ENCODE measurements at places on chromosomes 4 and X.

DNA sequence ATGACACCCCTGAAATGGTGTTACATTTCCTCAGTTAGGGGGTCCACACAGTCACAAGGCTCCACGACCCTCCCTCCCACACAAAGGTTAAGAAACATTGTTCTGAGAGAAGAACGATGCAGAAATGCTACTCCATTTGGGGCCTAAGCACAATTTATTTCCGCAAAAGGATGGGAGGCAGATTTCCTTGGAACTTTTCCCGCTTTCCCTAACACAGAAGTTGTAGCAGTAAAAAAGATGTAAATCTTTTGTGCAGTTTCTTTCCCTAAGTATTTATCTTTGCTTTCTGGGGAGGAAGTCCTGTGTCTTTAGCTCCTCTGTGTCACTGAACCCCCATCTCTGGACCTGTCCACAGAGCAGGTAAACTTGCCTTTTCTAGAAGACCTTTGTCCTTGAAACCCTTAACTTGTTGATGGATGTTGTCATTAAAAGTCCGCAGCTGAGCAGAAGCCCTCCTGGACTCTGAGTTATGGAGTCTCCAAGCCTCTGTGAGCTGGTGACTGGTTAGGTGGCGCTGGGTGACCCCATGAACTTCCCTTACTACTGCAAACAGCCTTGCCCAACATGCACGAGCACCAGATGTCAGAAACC lies 67.2 kb upstream of the SHISA3 start:
- DNase-seq = no peak

GRCh38 chr4:53012738-53013137 lies 150.6 kb downstream of the RASL11B start:
- DNase-seq = no peak

DNA sequence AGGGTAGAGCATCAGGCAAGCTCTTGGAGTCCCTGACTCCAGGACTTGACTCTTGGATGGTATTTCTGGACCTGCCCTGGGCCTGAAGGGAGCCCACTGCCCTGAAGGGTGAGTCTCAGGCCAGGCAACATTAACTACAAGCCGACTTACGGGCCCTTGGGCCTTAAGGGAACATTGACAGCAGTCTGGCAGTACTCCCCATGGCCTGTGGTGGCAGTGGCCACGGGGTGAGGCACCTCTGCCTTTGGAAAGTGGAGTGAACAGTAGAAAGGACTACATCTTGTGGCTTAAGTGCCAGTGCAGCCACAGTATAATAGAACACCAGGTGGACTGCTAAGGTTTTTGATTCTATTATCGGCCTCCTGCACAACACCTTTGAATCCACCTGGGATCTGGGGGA lies 36.3 kb downstream of the SH3BGRL start:
- no peak for DNase-seq

DNA sequence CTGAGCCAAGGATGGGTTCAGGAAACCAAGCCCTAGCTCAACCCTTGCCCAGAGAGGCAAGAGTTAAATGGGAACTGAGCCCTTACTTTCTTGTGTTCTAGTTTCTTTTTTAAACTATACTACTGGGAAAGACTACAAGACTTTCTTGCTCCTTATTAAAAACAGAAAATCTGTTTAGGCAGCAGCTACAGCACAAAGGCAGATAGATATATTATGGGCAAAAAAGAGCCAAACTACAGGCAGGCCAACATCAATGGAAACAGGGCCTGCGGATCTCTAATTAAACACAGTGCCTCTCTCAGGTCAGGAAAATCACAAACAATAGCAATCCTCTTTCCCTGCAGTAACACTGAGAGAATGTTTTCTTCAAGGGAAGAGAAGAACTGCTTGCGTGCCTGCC lies 226.0 kb downstream of the LDB2 start:
- DNase-seq = no peak

- peak; percentile 3 for DNase-seq
Observed at GRCh38 chr4:98508829-98509598, 149.4 kb downstream of the TSPAN5 start.

DNA sequence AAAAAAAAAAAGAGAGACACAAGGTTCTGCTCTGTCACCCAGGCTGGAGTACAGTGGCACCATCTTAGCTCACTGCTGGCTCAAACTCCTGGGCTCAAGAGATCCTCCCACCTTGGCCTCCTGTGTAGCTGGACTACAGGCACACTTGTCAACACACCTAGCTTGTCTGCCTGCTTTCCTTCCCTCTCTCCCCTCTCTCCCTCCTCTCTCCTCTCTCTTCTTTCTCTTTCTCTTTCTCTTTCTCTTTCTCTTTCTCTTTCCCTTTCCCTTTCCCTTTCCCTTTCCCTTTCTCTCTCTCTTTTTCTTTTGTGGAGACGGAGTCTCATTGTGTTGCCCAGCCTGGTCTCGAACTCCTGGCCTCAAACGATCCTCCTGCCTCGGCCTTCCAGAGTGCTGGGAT lies 132.1 kb downstream of the DIPK2B start:
- DNase-seq = no peak

DNA sequence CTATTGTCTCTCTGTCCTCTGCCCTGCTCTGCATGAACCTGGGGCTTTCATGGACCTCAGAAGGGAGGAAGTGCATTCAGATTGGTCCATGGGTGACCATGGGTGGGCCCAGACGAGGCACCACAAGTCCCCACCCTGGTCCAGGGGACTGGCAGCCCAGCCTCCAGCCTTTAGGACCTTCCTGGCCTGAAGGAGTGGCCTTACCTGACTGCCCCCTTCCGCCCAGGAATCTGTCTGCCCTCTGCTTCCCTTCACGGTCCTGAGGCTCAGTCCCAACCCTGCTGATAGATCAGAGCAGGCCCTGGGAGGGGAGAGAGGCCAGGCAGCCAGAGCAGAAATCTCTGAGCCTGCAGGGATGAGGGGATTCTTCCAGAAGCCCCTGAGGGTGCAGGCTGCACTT lies 455.4 kb downstream of the PCDH18 start:
- DNase-seq = no peak

- DNase-seq = no peak
Observed at GRCh38 chr4:77714514-77714913, 104.7 kb downstream of the CNOT6L start.

GRCh38 chr4:92339676-92340075 lies 35.9 kb downstream of the GRID2 start:
- DNase-seq = no peak

GRCh38 chr4:173590697-173591096 lies 60.7 kb upstream of the HAND2 start:
- no peak for DNase-seq

GRCh38 chr4:53855581-53856250 lies 208.7 kb downstream of the CHIC2 start:
- DNase-seq = no peak

DNA sequence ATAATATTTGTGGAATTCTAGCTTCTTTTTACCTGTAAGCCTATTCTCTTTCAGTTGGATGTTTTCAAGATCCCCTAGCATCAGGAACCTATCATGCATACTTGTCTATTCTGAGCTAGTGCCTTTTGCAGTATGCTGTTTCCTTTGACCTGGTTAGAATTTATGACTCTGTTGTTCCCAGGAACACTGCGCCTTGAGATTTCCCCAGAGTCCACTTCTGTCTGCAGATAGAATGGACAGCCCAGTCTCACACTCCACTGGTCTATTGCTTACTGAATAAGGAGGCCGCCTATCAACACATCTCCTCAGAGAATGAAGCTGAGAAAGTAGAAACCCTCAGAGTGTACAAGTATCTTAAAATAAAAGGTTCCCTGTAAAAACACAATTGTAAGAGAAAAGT lies 465.1 kb upstream of the GALNTL6 start:
- DNase-seq = no peak

- no peak for DNase-seq
Observed at GRCh38 chrX:83535417-83536196, 27.5 kb downstream of the POU3F4 start.

DNA sequence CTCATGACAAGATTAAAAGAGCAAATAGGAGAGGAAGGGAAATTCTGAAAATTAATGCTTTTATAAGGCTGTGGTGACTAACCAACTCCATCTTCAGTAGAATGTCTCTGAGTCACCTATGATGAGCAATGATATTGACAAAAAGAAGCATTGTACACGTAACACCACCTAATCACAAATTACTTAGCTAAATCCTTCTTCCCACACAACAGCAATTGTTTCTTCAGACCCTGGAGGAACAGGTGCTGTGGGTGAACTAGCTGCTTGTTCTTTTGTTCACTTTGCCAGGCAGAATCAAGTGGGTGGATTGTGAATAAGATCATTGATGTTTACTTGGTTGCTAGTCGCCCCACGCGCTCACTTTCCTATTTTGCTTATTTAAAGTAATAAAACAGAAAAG lies 315.5 kb downstream of the CAMK2D start:
- no peak for DNase-seq

All from liver (tissue), 10 donors.